Stimulated activated CD4-positive, alpha-beta T cell treated with anti-CD3 and anti-CD28 coated beads, Interleukin-15, amount 100 ng/mL, for 48 hours (primary cell): ENCODE measurements at places on chromosomes 12 and 14.

GRCh38 chr14:32865827-32866376 is 72.8 kb upstream of the NPAS3 start:
- DNase-seq = no peak

GRCh38 chr12:107597695-107598410 is 87.7 kb upstream of the PWP1 start:
- no peak for DNase-seq

GRCh38 chr12:103680591-103681141 is 93.6 kb downstream of the STAB2 start:
- no peak for DNase-seq

GRCh38 chr12:109521831-109522230 is 44.4 kb downstream of the UBE3B start:
- no peak for DNase-seq

DNA sequence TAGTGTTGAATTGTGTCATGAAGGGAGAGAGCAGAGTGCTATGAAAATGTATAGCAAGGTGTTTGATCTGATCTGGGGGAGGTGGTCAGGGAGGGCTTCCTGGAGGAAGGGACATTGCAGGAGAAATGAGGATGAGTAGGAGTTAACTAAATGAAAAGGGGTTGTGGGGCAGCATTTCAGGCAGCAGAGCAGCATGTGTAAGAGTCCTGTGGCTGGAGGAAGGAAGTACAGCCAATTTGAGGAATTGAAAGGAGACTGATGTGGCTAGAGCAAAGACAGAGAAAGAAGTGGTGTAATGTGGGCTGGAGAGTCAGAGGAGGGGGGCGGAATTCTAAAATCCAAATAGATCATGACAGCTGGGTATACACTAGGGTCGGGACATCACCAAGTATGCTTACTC is 20.5 kb downstream of the NPC2 start:
- no peak for DNase-seq

- DNase-seq = no peak
Measured at GRCh38 chr14:67050896-67051295, 138.3 kb upstream of the GARIN2 start.

- DNase-seq = no peak
Measured at GRCh38 chr14:54840336-54840735, 62.3 kb downstream of the GCH1 start.

DNA sequence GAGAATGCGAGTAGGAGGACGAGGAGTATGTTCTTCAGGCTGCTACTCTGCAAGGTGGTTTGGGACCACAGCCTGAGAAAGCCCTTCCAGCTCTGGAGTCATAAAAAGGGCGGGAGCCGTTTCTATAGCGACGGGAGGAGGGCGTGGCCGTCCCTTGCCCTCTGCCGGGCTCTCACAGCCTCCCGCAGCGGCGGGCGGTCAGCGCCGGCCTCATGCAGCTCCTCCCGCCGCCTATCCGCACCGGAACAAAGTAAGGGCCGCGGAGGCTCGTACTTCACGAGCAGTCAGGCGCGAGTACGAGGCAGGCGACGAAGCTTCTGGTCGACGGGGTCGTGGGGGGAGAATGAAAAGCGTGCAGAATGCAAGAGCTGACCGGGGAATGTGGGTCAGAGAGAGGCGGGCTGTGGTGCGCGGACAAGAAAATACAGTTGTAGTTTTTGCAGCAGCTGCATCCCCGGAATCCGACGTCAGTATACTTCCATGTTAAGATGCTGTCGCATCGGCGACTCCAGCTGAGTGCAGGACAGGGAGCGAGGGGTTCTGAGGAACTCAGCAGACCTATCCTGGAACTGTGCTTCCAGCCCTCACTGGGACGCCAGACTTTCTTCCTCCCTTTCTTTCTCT is at the start of gene DYRK4:
DYRK4 (plus strand) TSS at position 175 of the 624 bp plus-strand sequence; CDS start at position 213, 38 bp downstream.
- no peak for DNase-seq

DNA sequence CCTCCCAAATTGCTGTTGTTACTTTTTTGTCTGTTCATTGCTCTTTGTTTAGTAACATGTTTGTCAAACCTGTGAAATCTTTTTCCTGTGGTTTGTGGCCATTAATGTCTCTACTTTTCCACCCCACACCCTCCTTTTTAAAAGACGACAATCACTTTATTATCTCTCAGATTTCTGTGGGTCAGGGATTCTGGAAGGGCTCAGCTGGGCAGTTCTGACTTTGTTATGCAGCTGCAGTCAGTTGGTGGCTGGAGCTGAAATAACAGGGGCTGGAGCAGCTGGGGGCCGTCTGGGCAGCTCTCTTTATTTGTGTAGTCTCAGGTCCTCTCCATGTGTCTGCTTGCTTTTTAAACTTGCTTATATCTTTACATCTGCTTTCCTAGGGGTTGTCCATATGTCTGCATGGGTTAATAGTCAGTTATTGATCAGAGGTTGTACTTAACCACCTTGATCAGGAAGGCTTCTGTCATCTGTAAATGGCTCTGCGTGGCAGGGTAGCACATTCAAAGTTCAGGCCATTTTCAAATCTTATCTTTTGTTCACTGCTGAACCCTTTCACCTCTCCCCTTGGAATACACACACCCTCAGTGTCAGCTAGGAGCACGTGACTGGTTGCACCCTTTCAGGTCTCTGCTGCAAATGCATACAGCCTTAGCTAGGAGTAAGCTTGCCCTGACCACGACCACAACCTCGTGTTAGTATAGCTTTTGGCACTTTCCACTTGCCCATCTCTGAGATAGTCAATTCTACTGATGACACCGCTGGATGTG is 27.9 kb downstream of the BORCS5 start:
- peak; percentile 41 for DNase-seq

- no peak for DNase-seq
Measured at GRCh38 chr12:115335048-115335447, 651.1 kb upstream of the TBX3 start.

GRCh38 chr14:103634156-103634555 is 5.1 kb downstream of the KLC1 start:
- no peak for DNase-seq

- peak; percentile 61 for DNase-seq
Measured at GRCh38 chr12:121579981-121580868, 598 bp downstream of the KDM2B start.

DNA sequence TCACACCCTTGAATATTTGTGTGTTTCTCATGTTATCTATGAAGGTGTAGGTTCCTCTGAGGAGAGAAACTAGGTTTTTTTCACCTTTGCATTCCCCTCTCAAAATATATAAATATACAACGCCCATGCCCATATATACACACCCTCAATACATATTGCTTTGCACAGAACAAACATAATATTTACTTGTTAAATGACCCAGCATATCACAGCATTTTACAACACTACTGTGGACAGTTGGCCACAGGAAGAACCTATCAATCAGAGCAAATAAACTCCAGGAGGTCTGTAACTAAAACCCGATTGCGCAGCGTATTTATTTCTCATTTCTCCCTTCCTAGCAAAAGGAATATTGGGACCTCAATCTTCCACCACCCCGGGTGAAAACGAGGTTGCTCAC is 196.0 kb downstream of the SLC5A8 start:
- no peak for DNase-seq

DNA sequence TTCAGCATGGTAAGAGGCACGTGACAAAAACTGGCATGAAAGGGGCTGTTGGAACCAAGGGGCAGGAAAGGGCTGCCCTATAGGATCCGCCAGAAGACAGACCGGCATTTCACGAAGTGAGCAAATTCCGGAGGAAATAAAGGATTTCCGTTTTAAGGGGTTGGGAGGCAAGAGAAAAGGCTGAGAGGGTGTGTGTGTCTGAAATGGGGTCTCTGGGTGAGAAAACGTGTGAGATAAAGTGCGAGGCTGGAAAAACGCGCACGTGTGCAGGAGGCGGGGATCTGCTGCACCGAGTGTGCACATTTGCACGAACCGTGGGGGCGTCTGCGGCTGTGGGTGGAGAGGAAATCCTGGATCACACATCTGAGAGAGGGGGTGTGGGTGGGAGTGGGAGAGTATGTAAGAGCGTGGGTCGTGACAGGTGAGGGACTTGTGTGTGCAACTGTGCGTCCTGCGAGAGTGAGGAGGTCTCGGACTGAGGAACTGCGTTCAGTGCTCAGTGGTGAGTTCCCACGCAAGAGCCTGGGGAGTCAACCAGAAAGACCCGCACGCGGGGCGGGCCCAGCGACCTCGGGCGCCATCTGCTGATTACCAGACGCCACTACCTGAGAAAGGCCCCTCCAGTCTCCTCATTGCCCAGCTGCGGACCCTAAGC is 37.0 kb upstream of the P2RX7 start:
- peak; percentile 78 for DNase-seq

DNA sequence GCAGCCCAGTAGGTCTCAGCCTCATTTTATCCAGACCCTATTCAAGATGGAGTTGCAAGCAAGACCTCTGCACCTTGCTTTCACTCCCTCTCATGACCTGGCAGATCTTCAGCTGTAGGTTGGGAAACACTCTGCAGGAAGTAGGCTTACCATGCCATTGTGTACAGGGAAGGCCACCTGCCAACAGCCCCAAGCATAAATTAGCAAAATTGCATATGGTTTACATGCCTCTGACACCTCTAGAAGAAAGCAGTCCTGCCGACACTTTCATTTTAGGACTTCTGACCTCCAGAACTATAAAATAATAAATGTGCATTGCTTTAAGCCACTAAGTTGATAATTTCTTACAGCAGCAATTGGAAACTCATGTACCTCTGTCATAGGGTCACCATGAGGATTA is 96.9 kb downstream of the SLC15A4 start:
- DNase-seq = no peak

GRCh38 chr14:59601056-59601455 is 24.4 kb upstream of the CCDC175 start:
- no peak for DNase-seq

- DNase-seq = no peak
Measured at GRCh38 chr14:30876692-30877091, 2.3 kb downstream of the COCH start.

DNA sequence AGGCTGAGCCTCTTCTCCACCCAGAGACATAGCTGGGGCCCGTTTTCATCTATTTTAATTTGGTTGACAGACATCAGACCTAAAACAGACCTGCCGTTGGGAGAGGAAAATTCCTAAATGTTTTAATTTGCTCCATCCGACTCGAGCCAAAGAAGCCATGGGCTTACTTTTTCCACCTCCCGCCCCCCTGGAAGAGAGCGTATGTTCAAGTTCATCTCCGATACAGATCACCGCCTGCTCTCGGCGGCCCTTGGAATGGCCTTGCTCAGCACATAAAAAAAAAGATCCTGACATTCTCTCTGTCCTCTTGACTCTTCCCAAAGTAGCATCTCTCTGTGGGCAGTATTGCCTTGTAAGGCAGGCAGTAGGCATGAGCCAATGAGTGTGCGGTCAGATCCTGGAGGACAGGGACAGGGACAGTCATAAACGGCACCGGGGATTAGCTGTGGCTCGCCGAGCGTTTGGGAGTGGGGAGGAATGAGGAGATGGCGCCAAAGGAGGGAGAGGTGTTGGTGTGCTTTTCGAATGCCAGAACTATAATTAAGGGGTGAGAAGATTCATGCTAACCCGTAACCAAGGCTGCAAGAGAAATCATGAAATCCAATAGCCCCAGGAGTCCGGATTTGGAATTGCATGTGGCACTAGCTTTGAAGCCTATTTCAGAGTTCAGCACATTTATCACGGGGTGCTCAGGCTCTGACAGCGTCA is 47.9 kb upstream of the MEG3 start:
- DNase-seq = no peak

- no peak for DNase-seq
Measured at GRCh38 chr12:76081909-76082308, 2.6 kb downstream of the NAP1L1 start.

DNA sequence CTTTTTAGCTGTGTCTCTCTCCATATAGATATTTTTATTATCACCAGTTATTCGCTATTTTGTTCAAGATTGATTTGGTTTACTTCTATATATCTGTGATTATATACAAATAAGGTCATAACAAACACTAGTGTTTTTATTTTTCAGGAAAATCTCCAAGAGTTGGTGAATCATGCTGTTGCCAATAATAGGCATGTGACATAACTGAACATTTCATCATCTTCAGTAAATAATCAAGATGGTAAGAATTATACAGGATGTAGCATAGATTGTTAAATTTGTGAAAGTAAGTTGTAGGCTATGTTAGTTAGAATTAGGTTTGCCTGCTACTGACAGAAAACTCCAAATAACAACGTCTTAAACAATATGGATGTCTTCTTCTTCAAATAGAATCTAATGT is 240.9 kb upstream of the PDE3A start:
- no peak for DNase-seq
